Activated naive CD4-positive, alpha-beta T cell treated with anti-CD3 and anti-CD28 coated beads, Interleukin-2, amount 10 ng/mL, durations not matched to agents 7 days and 5 days (primary cell): ENCODE measurements at places on chromosomes 5 and 9.
A peak's percentile ranks its signal among the peaks of the same experiment; 100 is the strongest.

GRCh38 chr5:174118823-174119467 is 73.4 kb downstream of the NSG2 start:
- DNase-seq: no peak

- DNase-seq: no peak
Measured at GRCh38 chr5:612498-613424, 621 bp downstream of the CEP72 start.

- DNase-seq: no peak
Measured at GRCh38 chr5:180376511-180376910, 23.4 kb upstream of the GFPT2 start.

- no peak for DNase-seq
Measured at GRCh38 chr5:111251921-111252320, 27.7 kb downstream of the CAMK4 start.

DNA sequence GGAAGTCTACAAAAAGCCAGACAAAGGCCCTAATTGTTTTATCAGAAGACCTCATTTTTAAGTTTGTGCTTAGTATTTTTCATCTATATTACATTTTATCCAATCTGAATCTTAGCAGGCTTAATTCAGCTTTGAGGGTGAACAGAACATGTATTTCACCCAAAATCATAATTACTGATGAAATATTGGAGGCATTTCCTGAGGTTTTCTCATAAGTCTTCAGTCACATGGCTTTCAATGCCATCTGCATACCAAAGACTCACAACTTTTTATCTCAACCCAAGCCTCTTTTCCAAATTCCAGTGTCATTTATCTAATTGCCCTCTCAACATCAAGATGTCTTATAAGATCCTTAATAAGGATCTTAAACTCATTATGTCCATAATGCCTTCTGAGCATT is 150.8 kb downstream of the TTC39B start:
- DNase-seq: no peak

DNA sequence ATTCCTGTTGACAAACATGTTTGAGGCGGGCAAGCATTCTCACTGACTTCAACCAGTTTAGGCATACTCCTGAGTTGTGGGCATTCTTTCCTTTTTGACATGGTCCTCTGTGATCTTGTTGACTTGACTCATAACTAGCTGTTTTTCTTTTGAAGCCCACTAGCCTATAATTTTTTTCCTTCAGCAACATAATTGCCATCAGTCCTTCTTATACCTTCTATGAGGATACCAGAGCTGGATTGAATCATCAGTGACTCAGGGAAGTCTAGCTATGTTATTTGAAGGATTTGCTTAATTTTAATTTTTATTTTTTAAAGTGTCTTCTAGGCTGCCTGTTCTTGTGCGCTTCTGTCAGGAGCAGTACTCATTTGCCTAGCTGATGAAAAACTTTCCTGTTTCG is 259.5 kb downstream of the NR3C1 start:
- DNase-seq: no peak

DNA sequence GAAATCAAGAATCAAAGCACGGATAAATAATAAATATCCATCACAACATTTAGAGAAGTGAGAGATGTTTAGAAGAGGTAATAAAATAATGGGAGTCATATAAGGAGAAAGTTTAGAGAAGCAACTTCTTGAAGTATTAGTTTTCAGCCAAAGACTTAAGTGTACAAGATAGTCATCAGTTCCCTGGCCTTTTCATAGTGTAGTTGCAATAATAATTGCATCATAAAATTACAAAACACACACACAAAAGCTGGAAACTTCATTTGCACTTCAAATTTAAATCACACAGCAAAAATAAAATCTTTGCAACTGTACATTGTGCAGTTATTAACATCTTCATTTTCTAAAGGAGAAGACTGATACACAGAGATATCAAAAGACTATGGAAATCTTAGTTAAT is 319.1 kb upstream of the RGMB start:
- no peak for DNase-seq

DNA sequence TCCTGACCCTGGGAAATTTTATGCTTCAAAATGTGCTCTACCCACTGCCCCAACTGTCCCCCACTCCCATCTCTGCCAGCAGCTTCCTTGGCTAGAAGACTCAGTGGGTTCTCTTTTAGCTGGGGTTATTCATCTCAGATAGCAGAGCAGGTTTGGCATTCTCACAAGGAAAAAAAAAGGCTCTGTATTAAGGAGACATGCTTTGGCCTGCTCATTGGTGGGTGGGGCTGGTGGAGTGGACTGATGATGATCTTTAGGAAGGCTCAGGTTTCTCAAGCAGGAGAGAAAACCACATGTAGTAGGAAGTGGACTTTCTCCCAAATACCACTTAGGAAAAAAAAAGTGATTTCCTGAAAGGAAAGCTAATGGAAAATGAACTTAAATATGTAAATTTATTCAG is 279.2 kb upstream of the ZNF462 start:
- no peak for DNase-seq

GRCh38 chr9:136544964-136545691 is 720 bp downstream of the NOTCH1 start:
- DNase-seq: peak; percentile 76

- peak; percentile 33 for DNase-seq
Measured at GRCh38 chr9:127397646-127398274, 791 bp downstream of the SLC2A8 start.

DNA sequence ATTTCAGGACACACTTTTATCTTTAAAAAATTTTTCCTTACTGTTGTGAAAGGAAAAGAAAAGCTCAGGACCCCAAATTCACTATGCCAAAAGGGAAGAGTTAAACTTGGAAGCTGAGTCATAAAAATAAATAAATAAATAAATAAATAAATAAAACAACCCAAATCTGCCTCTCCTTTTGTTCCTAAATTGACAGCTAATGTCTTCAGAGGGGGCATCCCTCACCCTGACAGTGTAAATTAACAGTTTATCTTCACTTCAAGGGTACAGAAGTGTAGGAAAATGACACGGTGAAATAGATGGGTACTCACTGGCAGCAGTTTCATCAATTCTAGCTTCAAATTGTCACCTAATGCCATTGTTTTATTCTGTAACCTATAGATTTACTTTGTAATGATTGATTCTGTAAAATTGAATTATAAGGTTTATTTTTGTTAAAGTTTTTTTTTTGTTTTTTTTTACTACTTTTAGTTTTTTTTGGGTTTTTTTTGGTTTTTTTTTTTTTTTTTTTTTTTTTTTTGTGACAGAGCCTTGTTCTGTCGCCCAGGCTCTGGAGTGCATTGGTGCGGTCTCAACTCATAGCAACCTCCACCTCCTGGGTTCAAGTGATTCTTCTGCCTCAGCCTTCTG is 18.5 kb upstream of the ANXA1 start:
- DNase-seq: no peak

DNA sequence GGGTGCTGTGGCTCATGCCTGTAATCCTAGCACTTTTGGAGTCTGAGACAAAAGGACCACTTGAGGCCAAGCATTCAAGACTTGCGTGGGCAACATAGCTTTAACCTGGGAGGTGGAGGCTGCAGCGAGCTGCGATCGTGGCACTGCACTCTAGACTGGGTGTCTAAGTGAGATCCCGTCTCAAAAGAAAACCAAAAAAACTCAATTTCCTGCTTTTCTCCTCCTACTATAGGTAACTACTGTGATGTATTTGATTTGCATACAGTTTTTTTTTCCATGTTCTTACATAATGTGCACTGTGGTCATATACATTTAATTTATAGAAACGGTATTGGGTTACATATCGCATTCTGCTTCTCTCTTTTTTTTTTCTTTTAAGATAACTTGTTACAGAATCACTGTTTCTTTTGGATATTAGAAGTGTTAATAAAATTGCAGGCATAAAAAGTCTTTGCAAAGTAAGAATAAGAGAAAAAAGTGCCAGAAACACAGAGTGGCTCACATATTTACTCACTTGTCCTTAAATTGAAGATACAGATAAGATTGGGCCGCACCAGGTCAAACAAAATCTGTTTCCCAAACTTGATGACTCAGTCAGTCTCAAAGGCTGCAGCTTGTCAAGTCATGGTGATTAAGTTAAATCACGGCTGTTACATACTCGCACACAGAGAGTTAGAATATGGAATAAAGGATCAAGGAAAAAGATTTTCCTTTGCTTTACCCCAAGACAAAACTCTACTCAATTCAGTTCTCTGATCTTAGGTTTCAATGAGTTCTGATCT is 2.0 kb upstream of the PTGR1 start:
- no peak for DNase-seq

DNA sequence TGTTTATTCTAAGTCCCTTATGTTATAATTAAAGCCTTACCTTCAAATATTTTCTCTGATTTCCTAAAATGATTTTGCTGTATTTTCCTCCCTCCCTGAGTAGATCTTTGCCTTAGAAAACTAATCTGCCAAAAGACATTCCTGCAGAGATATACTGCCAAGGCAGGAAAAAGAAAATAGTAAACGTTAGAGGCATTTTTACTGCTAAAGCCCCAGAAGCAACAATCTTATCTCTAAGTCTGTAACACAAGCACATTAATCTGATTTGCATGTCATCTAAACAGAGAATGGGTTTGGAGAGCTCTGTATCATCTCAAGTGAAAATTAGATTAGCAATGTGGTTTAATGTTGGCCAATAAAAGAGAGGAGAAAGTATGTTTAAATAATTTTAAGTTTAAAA is 847.7 kb downstream of the MAT2B start:
- DNase-seq: no peak
